Stomach (tissue), 19 donors: ENCODE measurements at places on chromosomes 16 and 17.

GRCh38 chr17:8464941-8465340, 29.3 kb downstream of the NDEL1 start:
- DNase-seq, result no peak

- no peak for DNase-seq
These were observed 8.4 kb downstream of the SOST start for GRCh38 chr17:43750153-43750552.

DNA sequence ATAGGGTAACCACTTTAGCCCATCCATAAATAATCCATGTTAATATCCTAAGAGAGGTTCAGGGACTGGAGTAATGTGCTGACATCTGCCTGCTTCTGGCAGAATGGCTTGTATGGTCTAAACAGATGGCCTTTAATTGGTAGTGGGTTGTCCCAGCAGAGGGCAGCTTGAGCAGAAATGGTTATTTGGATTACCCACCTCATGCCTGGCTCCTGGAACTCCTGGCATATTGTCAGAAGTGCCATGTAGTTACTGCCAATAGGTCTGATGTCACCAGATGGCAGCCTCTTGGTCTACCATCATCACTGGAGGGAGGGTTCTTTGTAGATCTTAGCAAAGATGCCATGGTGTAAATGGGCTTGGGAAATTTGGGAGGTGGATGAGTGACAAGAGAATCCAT, 157.5 kb upstream of the SOX9 start:
- no peak for DNase-seq

DNA sequence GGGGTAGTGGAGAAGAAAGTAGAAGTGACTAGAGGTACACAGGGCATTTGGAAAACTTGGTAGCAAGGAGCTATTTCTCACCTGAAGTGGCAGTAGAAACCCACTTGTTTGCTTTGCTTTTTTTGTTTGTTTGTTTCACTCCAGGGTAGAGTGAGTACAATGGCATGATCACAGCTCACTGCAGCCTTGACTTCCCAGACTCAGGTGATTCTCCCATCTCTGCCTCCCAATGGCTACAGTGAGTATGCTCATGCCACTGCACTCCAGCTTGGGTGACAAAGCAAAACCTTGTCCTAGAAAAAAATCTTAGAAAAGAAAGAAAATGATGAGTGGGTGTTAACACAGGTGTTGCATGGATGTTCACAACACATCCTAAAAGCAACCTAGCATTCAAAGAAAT, 40.4 kb downstream of the SCNN1G start:
- no peak for DNase-seq
